ENCODE measurements at places on chromosomes 12 and 14.

GRCh38 chr14:73757876-73758391, 43.8 kb upstream of the PNMA1 start:
- no peak for DNase-seq

GRCh38 chr14:100105357-100106169, 40.3 kb downstream of the EVL start:
- DNase-seq: no peak

GRCh38 chr12:33111850-33112249, 215.3 kb upstream of the PKP2 start:
- DNase-seq: no peak

DNA sequence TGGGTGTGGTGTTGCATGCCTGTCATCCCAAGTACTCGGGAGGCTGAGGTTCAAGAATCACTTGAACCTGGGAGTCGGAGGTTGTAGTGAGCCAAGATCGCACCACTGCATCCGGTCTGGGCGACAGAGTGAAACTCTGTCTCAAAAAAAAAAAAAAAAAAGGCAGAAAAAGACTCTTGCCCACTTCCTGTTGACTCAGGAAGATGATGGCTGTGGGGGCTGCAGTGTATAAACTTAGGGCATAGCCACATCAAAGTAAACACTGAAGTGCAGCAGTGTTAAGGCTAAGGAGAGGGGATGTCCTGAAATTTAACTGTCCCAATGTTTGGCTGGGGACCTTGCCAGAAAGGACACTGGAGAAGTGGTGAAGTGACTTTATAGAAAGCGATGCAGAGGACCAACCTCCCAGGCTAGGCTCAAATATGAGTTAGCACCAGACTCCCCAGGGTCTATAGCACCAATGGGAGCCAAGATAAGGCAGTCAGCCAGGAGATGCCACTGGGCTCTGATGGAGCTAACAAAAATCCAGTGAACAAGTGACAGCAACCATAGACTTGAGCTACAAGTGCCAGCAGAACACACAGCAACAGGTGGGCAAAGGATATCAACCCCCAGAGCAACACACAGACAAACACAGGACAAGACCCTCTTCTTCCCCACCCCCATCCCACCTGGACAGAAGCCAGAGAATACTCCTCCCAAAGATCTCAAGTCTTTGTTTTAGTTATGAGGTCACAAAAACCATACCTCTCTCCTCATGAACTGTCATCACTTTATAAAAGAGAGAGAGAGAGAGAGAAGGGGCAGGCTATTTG, 28.0 kb downstream of the NELL2 start:
- no peak for DNase-seq

- DNase-seq: no peak
Measured at GRCh38 chr12:116245189-116245588, 32.3 kb downstream of the MED13L start.

- DNase-seq: no peak
Measured at GRCh38 chr14:52244328-52244727, 23.2 kb upstream of the PTGDR start.

GRCh38 chr14:105140581-105140980, 28.0 kb downstream of the JAG2 start:
- DNase-seq: no peak

DNA sequence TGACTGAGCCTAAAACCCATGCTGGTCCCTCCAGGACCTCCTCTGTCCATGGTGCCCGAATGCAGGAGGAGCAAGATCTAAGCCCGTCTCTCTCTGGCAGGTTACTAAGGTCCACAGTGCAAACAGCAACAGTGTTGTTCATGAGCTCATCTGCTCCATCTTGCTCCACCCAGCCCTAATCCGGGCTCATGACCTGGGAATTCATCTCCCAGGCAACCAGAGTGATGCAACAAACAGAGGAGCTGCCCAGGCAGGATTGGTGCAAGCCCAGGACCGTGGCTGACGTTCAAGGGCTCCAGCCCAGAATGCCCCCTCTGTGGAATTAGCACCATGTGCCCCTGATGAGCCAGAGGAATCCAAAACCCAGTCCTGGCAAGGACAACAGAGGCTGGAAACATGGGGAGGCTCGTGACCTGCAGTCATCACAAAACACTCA, 29.9 kb downstream of the HSPB8 start:
- DNase-seq: peak; percentile 38

DNA sequence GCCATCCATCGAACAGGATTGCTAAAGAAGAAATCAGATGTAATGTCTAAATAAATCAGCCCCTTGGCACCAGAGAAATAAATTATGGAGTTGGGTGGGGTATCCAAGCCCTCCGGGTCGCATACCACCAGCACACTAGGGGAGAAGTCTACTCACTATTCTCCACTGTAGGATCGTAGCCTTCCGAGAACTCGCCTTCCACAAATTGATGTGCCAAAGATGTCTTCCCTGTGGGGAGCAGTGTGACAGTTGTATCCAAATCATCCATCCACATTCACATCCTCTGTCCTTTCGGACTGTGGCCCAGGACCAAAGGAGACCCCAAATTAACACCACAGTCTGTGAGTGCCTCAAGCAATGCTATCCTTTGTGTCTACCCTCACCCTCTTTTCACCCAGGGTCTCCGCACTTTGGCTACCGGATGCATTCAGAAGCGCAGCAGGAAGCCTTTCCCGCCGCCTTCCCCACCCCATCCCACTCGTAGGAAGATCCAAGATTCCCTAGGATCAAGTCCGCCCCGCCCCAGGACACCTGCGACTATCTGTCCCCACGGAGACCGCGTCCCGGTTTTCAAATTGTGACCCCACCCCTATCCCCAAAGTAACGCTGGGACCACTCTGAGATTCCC, 786 bp downstream of the RHEBL1 start:
- no peak for DNase-seq

DNA sequence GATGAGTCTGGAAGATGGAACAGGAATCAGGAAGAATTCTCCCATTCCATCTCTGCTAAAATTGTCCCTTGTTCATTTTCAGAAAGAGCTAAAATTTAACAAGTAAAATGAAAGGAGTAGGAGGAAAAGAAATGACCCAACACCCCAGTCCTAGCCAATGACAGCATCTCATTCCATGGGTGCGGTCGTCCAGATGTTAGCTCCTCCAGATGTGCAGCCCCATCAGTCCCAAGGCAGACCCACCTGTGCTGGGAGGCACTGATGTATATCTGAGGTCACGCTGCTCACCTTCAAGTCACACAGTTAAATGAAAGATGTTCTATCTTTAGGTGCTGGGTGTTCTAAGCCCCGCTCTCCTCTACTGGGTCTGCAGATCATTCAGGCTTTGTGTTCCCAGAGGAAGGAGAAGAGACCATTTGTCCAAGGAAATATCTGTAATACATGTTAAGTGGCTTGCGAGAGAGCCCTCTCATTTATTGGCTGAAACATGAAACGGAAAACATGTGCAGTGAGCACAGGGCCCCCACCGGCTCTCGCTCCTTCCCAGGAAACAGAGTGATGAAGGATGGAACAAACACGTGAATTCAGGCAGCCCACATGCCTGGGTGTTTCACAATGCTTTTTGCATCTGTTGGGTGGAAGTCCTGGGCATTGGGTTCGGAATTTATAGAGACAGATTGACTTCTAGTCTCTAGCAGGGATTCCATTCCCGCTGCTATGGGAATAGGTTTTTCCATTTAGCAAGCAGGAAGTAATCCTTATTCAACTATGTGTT, 294.6 kb downstream of the NUAK1 start:
- no peak for DNase-seq

GRCh38 chr12:75476071-75476470, 4.5 kb upstream of the GLIPR1 start:
- no peak for DNase-seq
